ENCODE measurements at places on chromosomes 1 and 21.

GRCh38 chr1:78676347-78676982 lies 26.8 kb downstream of the IFI44 start:
- DNase-seq, result peak; percentile 63

DNA sequence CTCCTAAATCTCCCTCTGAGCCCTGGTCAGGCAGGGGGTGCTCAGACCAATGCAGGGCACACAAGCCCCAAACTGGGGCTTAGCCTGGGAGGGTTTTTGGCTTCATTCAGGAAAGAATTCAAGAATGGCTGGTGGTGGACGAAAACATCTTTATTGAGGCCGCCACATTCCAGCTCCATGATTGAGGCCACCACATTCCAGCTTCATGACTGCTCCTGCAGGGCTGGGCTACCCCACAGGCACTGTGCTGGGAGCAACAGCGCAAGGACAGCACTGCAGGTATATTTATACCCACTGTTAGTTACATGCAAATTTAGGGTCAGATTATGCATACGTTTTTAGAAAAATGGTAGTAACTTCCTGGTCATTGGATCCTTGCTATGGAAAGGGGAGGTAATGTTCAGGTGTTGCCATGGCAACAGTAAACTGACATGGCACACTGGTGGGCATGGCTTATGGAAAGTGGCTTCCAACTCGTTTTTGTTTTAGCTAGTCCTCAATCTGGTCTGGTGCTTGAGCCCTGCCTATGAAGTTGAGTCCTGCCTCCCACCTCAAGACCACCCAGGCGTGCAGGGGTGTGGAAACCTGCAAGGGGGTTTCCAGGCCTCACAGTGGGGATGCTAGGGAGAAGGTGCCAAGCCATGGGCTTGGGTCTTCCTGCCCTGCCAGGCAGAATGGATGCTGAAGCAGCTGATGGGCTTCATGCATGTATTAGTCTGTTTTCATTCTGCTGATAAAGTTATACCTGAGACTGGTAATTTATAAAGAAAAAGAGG lies 348.7 kb upstream of the AJAP1 start:
- DNase-seq, result no peak

GRCh38 chr1:220124542-220124941 lies 30.6 kb downstream of the IARS2 start:
- no peak for DNase-seq

DNA sequence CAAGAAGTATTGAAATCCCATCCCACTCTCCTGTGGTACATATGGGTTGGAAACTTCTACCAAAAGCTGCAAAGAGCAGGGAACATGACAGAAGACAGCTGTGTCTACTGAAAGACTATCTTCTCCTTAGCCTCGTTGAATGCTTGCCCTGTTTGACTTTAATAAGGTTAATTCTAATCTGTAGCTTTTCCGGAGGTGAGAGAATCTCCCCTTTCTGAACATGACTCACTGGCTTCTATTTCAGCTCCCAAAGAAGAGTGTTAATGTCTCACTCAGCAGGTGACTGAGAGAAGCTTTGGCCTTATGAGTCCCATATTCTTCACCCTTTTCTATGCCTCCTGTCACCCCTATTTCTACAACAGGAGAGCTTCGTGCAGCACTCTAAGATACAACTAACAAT lies 88.3 kb downstream of the HHIPL2 start:
- DNase-seq, result no peak

DNA sequence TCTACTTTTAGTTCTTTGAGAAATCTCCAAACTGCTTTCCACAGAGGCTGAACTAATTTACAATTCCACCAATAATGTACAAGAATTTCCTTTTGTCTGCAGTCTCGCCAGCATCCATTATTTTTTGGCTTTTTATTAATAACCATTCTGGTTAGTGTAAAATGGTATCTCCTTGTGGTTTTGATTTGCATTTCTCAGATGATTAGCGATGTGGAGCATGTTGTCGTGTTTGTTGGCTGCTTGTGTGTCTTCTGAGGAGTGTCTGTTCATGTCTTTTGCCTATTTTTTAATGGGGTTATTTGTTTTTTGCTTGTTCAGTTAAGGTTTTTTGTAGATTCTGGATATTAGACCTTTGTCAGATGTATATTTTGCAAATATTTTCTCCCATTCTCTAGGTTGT lies 131.5 kb downstream of the MAST2 start:
- DNase-seq, result no peak

DNA sequence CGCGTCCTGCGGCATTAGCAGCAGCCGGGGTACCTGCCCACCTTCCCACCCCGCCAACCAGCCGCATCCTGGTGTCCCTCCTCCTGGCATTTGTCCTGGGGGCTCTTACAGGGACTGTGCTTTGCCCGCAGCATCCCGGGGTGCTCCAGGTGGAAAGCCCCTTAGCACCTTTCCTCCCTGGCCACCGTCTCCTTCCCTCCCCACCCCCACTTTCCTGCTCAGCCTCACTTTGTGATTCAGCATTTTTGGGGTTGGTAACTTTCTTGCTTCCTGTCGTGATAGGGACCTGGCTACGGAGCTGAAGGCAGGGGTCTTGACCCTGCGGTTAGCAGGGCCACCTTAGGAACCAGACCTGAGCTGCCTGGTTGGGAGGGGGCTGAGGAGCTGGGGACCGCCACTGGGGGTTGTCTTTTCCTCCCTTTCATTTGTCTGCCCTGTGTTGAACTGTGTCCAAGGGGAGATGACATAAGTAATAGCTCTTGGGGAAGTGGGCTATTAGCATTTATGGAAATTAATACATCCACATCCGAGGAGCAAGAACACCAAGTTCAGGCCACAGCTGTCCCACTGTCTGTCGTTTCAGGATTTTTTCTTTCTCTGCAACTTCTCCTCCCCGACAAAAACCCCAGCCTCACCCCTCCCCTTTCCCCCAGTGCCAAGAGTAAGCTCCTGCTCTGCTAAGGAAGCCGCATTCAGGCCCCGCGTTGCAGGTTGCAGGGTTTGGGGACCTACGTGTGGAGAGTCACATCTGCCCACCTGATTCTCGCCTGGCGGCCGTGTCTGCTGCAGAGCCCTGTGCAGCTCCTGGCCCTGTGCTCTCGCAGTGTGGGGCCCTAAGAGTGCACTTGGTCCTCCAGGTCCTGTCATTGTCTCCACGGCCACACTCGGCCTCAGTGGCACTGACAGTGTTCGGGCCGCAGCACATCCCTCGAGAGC lies 1.6 kb upstream of the NPHP4 start:
- DNase-seq, result peak; percentile 11

DNA sequence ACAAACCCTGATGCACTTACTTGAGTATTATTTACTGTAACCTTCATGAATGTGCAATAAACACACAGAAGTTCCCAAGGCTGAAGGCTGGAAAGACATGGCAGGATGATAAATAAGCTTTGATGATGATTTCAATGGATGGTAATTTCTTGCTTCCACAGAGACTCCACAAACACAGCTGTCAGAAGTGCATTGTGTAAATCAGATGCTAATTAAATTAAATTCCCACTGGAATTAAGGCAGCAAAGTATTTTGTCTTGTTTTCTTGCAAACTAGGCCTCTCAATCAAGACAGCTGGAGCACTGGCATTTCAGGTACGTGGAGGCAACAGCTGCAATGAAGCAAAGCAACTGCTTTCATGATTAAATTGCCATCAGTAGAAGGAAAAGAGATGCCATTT lies 24.1 kb downstream of the FAM177B start:
- DNase-seq, result no peak

GRCh38 chr1:203742436-203742835 lies 22.5 kb upstream of the LAX1 start:
- DNase-seq, result no peak

DNA sequence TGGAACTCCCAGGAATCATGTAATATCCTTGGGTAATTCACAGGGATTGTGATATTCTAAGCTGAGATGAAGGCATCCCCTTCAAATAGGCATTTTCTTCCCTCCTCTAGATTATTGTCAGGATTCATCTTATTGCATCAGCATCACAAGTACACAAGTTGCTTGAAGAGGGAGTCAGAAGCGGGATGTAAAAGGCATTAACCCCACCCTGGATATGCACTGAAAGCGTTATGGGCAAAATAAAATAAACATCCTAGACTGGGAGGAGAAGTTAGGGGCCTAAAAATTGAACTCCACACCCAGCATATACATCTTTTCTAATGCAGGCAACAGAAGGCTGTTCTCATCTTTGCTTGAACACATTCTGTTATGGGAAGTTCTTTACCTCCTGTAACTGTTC lies 381.2 kb downstream of the SETD4 start:
- no peak for DNase-seq

GRCh38 chr1:239805851-239806772 lies 285.6 kb upstream of the FMN2 start:
- DNase-seq, result no peak

DNA sequence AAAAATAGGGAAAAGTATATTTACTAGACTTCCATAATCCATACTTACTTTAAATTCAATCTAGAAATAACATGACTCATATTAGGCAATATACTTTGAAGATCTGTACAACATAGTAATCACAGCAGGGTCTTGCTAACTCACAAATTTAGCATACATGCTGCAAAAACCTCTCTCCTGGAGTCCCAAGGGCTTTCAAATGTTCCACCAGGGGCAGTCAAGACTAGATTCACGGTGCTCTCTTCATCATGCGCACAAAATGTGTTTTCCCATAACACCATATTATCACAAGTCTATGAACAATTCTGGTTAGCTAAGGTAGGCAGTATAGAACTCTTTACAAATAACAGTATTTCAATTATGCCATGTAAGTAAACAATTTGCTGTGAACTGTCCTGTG lies 45.8 kb downstream of the SSX2IP start:
- no peak for DNase-seq
